ENCODE measurements at places on chromosomes 5 and 9.

GRCh38 chr5:64273276-64273675 is 107.6 kb downstream of the RNF180 start:
- H3K4me3 ChIP-seq = no peak overlapping the region
- peaks cover 7% of the 10 kb centered on the region for H3K27me3 ChIP-seq
- H3K4me1 ChIP-seq = no peaks in the 10 kb centered on the region
- H3K27ac ChIP-seq = no peak overlapping the region
- H3K36me3 ChIP-seq = no peaks in the 10 kb centered on the region

DNA sequence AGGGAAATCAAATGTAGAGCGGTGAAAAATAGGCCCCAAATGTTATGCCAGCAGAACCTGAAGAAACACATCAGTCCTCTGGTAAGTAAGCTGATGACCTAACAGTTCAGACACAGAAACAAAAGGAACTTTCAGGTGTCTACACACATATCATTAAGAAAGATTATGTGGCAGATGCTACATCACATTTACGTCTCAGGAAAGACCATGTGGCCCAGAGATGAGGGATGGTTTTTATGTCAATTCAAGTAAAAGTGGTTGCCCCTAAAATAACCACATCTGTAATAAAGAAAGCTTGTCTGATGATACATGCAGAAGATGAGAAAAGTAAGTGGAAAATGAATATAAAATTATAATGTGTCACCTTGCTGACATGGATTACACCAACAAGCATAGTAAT is 31.4 kb downstream of the GNAQ start:
- H3K4me1 ChIP-seq = peaks cover 62% of the 10 kb centered on the region
- no peak overlapping the region for H3K4me3 ChIP-seq
- H3K27me3 ChIP-seq = no peaks in the 10 kb centered on the region
- no peak overlapping the region for H3K27ac ChIP-seq

GRCh38 chr9:31588006-31588405 is 796.4 kb upstream of the ACO1 start:
- no peaks in the 10 kb centered on the region for H3K36me3 ChIP-seq
- DNase-seq = no peak
- H3K4me1 ChIP-seq = no peaks in the 10 kb centered on the region
- no peaks in the 10 kb centered on the region for H3K27me3 ChIP-seq
- H3K4me3 ChIP-seq = no peak overlapping the region

- no peaks in the 10 kb centered on the region for H3K27me3 ChIP-seq
Measured at GRCh38 chr5:125894383-125894782, 528.8 kb upstream of the GRAMD2B start.

DNA sequence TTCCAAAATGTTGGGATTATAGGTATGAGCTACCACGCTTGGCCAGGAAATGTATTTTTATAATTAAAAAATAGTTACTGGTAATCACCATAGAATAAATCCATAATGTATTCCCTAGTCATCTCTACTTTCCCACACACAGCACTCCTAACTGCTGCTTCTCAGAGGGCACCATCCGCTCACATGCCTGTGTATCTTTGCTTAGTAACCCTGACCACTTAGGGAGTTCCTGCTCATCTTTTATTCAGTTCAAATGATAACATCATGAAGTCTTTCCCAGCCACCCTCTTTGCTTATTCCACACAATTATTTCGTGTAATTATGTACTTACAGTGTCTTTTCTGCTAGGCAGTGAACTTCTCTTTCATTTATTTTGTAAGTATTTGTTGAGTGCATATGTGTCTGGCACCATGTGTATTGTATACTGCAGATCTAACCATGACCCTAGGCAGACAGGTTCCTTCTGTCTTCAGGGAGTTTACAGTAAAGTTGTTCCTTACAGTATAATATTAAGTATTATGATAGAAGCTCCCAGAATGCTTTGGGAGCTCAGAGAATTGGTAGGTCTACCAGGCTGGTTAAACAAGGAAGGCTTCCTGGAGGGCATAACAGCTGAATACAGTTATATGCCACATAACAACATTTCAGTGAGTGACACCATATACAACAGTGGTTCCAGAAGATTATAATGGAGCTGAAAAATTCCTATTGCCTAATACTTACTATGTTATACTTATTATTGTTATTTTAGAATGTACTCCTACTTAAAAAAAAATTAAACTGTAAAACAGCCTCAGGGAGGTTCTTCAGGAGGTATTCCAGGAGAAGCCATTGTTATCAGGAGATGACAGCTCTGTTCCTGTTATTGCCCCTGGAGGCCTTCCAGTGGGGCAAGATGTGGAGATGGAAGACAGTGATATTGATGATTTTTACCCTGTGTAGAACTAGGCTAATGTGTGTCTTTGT is 39.2 kb downstream of the DCAF10 start:
- H3K27ac ChIP-seq = no peak overlapping the region
- no peak overlapping the region for H3K4me3 ChIP-seq

DNA sequence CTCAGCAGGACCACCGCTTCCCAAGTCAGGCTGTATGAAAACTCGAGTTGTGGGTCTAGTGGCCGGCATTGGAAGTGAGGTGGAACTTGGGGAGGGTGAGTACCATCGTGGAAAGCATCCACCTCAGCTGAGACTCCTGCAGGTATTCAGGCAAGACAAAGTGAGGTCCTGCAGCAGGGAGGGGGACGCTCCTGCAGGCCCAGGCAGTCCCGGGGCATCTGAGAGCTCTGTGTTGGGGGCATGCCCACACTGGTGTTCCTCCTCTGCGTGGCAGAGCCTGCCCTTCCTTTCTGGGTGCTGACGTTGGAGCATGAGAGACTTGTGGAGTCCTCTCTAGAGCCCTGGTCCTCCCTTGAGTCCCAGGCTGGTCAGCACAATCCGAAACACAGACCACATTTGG is 187.7 kb downstream of the CACNA1B start:
- no peak overlapping the region for H3K27ac ChIP-seq
- peaks cover 22% of the 10 kb centered on the region for H3K27me3 ChIP-seq

DNA sequence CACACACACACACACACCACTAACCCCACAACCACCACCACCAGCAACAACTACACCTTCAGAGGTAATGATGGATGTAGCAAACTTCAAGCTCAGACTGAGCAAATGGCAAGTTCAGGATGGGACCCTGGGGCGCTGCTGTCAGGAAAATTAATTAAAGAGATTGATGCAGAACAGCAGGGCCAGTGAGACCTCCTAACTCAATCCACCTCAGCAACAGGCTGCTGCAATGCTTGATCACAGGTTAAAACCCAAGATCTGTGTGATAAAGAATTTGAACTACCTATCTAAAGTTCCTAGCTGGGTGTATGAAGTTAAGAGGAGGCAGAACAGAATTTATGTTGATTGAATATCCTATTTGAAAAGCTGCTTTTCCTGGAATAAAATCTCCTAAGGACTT is 140.3 kb upstream of the FER start:
- no peak overlapping the region for H3K4me3 ChIP-seq
- H3K27ac ChIP-seq = no peak overlapping the region
- H3K36me3 ChIP-seq = no peaks in the 10 kb centered on the region
- peaks cover 15% of the 10 kb centered on the region for H3K27me3 ChIP-seq
- H3K4me1 ChIP-seq = peaks cover 9% of the 10 kb centered on the region

- no peak overlapping the region for H3K4me3 ChIP-seq
- peaks cover 28% of the 10 kb centered on the region for H3K4me1 ChIP-seq
- DNase-seq = no peak
- H3K27ac ChIP-seq = no peak overlapping the region
- H3K36me3 ChIP-seq = peaks cover 4% of the 10 kb centered on the region
- H3K27me3 ChIP-seq = no peaks in the 10 kb centered on the region
Measured at GRCh38 chr5:40480392-40480791, 199.3 kb upstream of the PTGER4 start.

DNA sequence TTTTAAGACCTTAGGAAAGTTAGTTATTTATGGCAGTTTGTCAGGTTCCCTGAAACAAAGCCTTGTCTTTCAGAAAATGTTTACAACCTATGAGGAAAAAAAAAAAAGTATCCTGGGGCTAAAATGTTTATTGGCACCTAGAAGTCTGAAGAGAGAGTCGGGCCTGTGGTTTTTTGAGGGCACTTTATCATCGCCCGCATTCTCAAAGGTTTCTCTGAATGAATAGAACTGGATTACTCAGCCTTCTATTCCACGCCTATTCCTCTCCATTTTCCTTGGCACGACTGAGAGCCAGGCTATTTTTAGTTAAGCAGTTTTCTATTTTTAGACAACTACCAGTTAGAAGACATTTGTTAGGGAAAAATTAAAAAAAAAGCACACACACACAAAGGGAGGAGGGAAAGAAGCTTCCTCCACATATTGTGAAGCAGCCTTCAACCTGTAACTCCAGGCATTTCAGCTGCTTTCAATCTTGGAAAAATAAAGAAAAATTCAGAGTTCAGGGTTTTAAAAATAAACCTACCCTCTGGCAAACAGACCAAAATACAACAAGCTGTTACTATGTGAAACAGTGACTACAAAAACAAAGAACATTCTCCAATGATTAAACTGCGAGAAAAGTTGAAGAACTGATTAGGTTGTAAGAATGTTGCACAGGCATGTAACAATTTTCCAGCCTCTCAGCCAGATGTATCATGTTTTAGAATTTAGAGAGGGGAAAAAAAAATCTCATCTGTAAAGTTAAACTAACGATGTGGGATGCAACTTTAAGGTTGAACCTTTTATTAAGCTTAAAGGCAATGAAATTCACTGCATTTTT is 97.0 kb downstream of the MEF2C start:
- H3K4me1 ChIP-seq = no peaks in the 10 kb centered on the region
- H3K4me3 ChIP-seq = no peak overlapping the region
- no peak for DNase-seq

DNA sequence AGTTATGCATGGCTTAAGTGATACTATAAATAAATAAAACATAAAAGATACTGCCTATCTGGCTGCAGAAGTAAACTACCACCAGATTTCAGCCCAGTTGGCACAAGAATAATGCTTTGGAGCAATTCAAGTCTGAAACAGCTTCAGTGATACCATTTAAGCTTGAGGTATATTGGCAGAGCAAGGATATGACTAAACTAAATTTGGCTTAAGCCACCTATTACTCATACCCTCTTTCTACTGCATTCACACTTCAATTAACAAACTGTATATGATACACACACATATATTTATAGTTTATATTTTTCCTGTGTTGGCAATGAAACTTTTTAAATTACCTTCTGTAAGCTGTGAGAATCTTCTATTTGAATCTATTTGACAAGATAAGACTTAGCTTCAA is 431.9 kb downstream of the ANXA1 start:
- DNase-seq = no peak
- no peak overlapping the region for H3K27ac ChIP-seq
- H3K36me3 ChIP-seq = no peaks in the 10 kb centered on the region
- no peaks in the 10 kb centered on the region for H3K27me3 ChIP-seq
- no peak overlapping the region for H3K4me3 ChIP-seq
- H3K4me1 ChIP-seq = no peaks in the 10 kb centered on the region

GRCh38 chr5:127993476-127993875 is 90.1 kb upstream of the SLC12A2 start:
- H3K27me3 ChIP-seq = no peaks in the 10 kb centered on the region
- H3K4me3 ChIP-seq = no peak overlapping the region
- DNase-seq = no peak
- peaks cover 13% of the 10 kb centered on the region for H3K36me3 ChIP-seq
- H3K4me1 ChIP-seq = no peaks in the 10 kb centered on the region

- no peak overlapping the region for H3K4me3 ChIP-seq
- H3K27me3 ChIP-seq = no peaks in the 10 kb centered on the region
- peaks cover 11% of the 10 kb centered on the region for H3K4me1 ChIP-seq
- DNase-seq = no peak
- no peak overlapping the region for H3K27ac ChIP-seq
- H3K36me3 ChIP-seq = peaks cover 61% of the 10 kb centered on the region
Measured at GRCh38 chr9:99953861-99954507, 47.5 kb downstream of the STX17 start.

DNA sequence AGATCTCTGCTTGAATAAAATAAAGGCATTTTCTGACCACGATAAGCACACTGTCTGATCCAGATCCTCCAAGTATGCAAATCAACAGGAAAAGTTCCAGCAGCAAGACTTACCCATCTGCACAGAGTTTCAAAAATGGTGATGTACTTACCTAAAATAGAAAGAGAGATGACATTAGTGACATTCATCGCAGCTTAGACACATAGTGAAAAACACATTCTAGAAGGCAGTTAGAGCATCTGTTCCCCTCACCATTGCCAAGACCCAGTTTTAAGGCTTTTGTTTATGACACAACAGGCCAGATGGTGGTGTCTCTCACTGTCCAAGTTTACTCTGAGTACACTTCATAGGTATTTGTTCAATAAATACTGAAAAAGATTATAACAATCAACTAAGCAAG is 207.7 kb downstream of the PDE4D start:
- H3K36me3 ChIP-seq = peaks cover 3% of the 10 kb centered on the region
- H3K27me3 ChIP-seq = no peaks in the 10 kb centered on the region
- no peaks in the 10 kb centered on the region for H3K4me1 ChIP-seq
- no peak overlapping the region for H3K4me3 ChIP-seq
- no peak for DNase-seq

DNA sequence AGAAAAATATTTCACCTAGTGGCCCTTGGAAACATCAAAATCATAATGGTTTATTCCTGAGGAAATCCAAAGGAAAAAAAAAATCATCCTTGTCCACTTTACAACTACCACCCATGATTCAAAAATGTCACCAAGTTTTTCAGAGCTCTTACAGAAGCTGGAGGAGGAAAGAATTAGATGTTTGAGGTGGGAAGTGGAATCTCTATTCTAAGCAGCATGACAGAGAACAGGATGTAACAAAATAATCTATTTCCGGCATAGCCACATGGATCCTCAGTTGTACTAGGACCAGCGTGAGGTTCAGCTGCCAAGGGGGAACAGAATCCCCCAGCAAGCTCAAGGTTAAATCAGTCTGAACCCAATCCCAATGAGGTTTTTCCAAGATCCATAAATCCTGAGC is 40.2 kb downstream of the FBXW11 start:
- H3K27ac ChIP-seq = no peak overlapping the region
- DNase-seq = no peak
- peak overlapping the region; percentile 28 for H3K4me3 ChIP-seq
- peaks cover 71% of the 10 kb centered on the region for H3K4me1 ChIP-seq
- H3K36me3 ChIP-seq = peaks cover 19% of the 10 kb centered on the region

GRCh38 chr5:157744051-157745011 is 819 bp downstream of the LSM11 start:
- no peak for DNase-seq
- H3K4me3 ChIP-seq = peak overlapping the region; percentile 90
- H3K36me3 ChIP-seq = no peaks in the 10 kb centered on the region

DNA sequence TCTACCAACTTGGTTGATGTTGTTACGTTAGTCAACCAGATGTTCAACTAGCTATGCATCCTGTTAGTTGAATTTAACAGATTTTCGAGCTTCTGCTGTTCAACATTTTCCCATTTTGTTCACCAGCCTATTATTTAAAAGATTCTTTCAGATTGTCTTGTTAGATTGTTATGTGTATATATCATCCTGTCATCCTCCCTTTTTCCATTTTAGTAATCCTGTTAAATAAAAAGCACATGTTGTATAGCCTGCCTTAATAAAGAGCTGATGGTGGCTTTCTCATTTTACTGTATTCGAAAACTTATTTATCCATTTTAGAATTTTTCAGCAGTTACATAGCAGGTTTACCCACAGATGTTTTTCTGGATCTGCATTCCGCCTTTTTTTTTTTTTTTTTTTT is 4.3 kb downstream of the TMEFF1 start:
- H3K36me3 ChIP-seq = no peaks in the 10 kb centered on the region
- no peak overlapping the region for H3K27ac ChIP-seq
- H3K27me3 ChIP-seq = peaks cover 36% of the 10 kb centered on the region
- no peak overlapping the region for H3K4me3 ChIP-seq

GRCh38 chr5:59256331-59256730 is 637.2 kb downstream of the PDE4D start:
- no peaks in the 10 kb centered on the region for H3K4me1 ChIP-seq
- H3K4me3 ChIP-seq = no peak overlapping the region
- no peak for DNase-seq
- H3K36me3 ChIP-seq = no peaks in the 10 kb centered on the region
- no peak overlapping the region for H3K27ac ChIP-seq
- H3K27me3 ChIP-seq = peaks cover 19% of the 10 kb centered on the region

GRCh38 chr9:17031546-17031945 is 103.3 kb upstream of the CNTLN start:
- H3K27me3 ChIP-seq = no peaks in the 10 kb centered on the region
- H3K4me3 ChIP-seq = no peak overlapping the region
- H3K27ac ChIP-seq = no peak overlapping the region
- no peaks in the 10 kb centered on the region for H3K4me1 ChIP-seq
- no peaks in the 10 kb centered on the region for H3K36me3 ChIP-seq
